ENCODE measurements at places on chromosomes 4 and X.

DNA sequence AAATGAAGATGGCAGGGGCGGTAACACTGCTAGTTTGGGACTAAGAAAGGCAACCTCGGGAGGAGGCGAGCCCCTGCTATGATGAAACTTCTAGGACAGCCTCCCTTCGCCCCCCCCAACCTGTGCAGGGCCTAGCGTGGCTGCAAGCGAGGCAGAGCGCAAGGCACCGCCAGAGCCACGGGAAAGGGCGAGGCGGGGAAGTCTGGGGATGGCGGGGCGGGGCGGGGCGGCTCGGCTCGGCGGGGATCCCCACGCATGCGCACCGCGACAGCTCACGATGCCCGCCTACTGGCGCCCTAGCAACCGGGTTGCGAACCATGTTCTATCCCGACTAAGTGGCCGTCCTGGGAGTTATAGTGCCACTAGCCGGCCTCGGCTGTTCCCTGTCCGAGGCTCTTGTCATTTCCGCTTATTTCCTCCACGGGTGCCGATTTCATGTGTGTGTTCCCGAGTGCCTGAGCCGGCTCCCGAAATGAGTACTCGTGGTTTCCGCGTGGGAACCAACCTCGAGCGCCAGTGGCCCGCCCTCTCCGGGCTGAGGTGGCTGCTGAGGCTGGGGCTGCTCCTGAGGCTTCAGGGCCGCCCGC is 28.7 kb upstream of the RBMX start:
- peak; percentile 54 for DNase-seq

DNA sequence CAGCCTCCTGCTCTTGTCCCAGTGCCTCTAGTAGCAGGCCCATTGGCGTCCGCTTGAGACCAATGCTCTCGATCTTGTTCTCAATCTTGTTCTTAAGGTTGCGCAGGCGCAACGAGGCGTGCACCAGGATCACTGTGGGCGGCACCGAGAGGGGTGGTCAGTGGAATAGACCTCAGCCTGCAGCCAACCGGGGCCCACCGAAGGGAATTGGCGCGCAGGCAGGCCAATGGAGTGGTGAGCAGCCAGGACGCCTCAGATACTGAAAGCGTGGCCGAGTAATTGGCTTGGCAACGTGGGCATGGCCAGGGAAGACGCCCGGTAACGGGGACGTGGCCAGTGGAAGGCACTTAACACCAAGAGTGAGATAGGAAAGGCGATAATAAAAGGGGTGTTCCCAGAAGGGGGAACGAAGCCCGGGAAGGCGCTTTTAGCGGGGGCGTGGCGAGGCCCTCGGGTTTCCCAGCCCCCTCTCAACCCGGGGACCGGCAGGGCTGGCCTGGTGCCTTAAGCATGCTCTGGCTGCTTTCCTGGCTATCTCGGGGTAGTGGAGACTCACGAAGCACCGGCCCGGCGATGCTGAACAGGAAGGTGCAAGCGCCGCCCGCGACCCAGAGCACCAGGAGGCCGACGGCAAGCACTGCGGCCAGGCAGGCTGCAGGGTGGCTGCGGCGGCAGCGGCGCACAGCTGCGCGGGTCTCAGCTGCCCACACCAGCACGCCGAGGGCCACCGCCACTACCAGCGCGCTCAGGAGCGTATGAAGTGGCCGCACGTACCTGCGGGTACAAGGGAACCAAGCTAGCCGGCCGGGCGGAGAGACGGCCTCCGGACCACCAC is 1.7 kb downstream of the PRAF2 start:
- no peak for DNase-seq

GRCh38 chrX:69229436-69229835 is 64.2 kb upstream of the PJA1 start:
- no peak for DNase-seq

GRCh38 chr4:7156761-7157488 is 35.4 kb upstream of the SORCS2 start:
- no peak for DNase-seq

GRCh38 chrX:149908308-149908707 is 21.1 kb upstream of the HSFX4 start:
- no peak for DNase-seq

- no peak for DNase-seq
Observed at GRCh38 chrX:95040104-95040503, 1366.1 kb downstream of the FAM133A start.

- no peak for DNase-seq
Observed at GRCh38 chrX:17968367-17968766, 107.3 kb upstream of the RAI2 start.

DNA sequence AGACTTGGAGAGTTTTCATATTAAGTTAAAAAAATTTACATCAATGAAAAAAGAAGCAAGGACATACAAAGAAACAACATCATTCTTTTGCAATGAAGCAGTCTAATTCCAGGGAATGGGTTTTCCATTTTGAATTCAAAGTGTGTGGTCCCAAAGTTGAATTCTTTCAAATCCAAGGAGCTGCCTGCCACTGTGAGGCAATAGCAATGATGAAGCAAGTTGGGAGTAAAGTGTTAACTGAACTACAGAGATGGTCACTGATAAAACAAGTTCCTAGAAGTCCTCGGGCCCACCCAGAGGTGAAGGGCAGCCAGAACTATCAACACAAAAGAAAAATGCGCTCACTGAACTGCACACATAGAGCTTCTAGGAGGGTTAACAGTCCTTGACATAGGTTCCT is 115.9 kb downstream of the RAB28 start:
- DNase-seq, result no peak

DNA sequence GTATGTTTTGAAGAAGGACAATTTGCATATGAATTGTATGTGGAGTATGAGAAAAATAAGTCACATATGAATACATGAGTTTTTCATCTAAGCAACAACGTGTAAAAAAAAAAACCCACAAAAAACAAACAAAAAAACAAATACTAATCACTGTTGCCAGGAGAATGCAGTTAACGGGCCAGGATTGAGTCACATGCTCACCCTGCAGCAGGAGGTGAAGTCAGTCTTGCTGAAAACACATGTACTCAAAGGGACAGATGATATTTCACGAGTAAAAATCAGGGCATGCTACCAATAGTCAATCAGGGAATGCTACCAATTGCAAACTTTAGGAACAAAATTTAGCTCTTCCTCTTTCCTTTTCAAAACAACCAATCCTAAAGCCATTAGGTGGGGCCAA is 10.4 kb upstream of the DCLK2 start:
- no peak for DNase-seq

- DNase-seq, result no peak
Observed at GRCh38 chr4:31474221-31474620, 754.1 kb downstream of the PCDH7 start.

- no peak for DNase-seq
Observed at GRCh38 chrX:140672840-140673731, 36.5 kb upstream of the LINC00632 start.

GRCh38 chrX:38473701-38474100 is 87.6 kb upstream of the TSPAN7 start:
- DNase-seq, result no peak

GRCh38 chr4:1026115-1026514 is 14.7 kb downstream of the FGFRL1 start:
- peak; percentile 49 for DNase-seq

DNA sequence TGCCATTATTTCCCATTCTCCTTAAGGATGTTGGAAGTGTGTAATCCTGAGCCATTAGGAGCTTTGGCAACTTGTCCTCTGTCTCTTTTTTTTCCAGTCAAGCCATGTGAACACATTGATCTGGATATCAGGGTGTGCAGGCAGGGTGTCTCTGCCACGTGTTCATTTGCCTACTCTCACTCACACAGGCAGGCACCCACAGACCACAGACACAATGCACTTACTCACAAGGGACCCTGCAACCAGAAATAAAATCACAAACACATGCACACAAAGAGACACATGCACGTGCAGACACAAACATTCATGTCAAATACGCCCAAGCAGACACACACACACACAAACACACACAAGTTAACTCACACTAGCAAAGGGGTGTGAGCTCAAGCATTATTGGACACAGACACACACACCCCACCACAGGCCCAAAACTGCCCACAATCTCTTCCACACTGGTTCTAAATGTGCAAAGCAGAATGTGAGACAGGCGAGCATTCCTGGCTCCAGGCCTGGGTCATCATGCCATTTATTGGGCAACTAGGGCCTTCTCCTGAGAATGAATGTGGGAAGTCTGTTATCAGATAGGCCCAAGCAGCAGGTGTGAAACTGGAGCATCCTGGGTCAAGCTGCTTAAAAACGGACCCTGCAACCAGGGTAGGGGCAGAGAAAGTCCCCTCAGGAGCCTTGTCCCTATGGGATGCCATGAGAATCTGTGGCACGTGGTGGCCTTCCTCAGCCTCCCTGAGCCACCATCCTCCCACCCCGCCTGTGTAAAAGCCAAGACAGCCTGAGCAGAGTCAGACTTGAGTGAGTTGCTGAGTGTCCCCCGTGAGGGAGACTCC is 63.4 kb downstream of the NBDY start:
- DNase-seq, result no peak

- DNase-seq, result no peak
Observed at GRCh38 chr4:143377611-143378099, 41.0 kb downstream of the GAB1 start.

- DNase-seq, result no peak
Observed at GRCh38 chr4:169150806-169151205, 120.0 kb downstream of the SH3RF1 start.
